Fibroblast of skin of scalp (primary cell): ENCODE measurements at places on chromosomes 13 and 19.

DNA sequence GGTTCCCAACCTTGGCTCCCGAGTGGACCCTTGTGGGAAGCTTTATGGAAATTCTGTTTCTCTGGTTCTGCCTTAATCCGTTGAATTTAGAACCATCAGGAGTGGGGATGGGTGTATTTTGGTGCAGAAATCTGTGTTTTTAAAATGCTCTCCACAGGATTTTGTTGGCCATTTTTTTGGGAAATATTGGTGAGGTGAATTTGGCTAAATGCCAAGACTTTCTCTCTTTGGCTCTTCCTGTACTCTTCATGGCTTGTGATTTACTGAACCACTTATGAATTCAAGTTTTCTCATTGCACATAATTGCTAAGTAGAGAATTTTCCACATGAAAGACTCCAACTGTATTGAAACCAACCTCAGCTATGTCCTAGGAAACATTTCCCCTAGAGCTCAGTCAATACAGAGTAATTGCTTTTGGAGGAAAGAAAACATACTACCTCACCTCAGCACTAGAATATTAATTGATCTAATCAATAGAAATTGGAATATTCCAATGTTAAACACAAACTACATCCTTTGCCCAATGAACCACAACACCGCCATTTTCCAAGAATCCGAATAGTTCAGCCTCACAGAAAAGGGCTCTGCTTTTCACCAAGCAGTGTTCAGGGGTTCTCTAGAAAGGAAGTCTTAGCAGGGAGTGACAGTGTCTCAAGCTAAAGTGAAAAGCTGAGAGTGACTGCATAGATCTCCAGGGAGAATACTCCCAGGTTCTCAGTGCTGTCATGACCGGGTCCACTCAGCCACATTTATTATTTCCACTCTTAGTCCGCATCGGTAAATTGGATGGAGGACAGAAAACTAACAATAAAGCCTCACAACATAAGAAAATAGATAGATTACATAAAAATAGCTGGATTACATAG lies 60.3 kb downstream of the ERCC5 start:
- DNase-seq: no peak

DNA sequence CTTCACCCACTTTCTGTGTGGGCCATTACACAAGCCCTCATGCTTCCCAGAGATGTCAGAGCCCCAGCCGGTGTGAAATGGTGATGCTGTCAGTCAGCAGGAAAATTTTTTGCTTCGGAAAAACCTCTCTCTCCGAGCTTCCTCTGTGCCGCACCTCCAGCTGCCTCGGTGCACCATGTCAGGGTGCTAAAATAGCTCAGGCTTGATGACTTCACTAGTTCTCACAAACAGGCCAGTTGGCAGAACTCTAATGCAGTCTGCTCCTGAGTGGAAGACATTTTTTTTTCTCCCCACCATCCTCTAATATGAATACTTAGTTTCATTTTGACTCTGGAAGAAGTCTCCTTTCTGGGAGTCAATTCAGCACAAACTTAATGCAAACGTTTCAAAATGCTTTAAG lies 71.3 kb downstream of the KLF12 start:
- DNase-seq: peak; percentile 37

DNA sequence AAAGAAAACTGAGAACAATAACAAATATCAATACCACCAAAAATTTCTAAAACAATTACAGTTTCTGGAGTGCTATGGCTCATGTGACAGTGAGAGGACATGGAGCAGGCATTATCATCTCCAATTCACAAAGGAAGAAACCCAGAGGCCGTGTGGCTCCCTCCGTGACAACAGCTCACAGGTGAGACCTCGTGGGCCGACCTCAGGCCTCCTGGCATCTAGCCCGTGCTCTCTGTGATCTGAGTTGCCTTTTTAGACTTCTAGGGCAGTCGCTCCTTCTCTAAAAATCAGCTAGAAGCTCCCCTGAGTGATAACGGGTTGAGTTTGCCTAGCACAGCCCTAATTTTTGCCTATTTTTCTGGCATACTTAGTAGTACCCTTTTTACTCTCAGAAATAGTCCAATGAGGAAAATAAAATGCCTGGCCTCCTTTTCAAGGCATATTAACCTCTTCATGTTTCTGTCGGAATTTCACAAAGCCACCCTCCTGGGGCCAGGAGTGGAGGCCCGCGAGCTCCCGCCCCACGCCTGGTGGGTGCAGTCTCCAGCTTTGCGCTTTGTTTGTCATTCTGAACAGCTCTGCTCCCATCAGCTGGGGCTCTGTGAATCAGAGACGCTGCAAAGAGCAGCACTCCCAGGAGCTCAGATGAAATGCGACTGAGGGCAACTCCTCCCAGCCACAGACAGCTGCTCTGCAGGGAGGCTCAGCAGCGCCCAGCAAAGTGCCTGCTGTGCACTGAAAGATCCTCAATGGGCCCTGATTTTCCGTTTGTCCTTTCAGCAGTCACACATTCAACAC lies 292.5 kb downstream of the UQCRFS1 start:
- DNase-seq: peak; percentile 33

GRCh38 chr19:29457413-29457812 lies 68.4 kb upstream of the VSTM2B start:
- DNase-seq: no peak

- DNase-seq: no peak
Observed at GRCh38 chr13:109657395-109657794, 129.0 kb downstream of the IRS2 start.

- DNase-seq: no peak
Observed at GRCh38 chr19:8469613-8470368, 25.0 kb downstream of the HNRNPM start.

DNA sequence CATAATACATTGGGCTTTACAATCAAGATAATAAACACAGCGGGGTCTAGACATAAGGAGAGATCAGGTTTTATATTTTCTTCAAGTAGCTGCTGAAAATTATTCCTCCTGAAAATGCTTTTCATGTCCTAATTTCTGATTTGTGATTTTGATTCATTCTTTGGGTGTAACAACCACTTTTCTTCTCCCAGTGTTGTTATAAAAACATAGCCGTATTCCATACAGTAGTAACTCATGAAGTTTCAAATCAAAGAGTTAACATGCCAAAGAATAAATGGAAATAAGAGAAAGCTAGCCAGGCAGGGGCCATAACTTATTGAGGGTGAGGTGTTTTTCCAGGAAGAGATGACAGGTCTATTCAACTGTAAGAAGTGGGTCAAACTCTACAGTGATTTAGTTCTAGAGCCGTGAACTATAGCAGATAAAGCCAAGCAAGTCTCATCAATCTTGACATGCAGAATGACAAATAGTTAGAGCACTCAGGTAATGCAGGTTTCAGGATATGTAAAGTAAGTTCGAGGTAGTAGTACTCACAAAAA lies 934.4 kb upstream of the SLITRK1 start:
- no peak for DNase-seq

GRCh38 chr13:84570831-84571230 lies 688.6 kb upstream of the SLITRK1 start:
- DNase-seq: no peak

DNA sequence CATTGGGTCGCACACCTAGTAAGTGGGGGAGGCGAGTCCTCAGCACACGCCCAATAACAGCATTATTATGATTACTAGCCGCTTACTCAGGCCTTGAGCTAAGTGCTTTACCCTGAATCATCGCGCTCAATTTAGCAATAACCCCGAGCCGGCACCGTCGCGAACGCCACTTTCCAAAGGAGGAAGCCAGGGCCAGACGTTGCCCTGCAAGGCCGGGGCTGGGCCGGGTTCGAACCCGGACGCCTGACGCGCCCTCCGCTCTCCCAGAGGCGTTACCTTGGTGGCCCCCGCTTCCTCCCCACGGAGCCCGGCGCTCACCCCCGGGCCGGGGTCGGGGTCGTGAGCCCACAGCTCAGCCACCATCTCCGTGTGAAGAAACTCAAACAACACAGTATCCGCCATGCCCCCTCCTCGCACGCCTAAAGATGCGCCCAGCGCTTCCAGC lies at the start of gene TRAPPC6A:
TRAPPC6A (minus strand) TSS at position 421 of the 445 bp plus-strand sequence; CDS start at position 402, 19 bp downstream.
- peak; percentile 29 for DNase-seq

GRCh38 chr19:19782783-19783182 lies 38.8 kb downstream of the ZNF506 start:
- no peak for DNase-seq

GRCh38 chr19:27974082-27974513 lies 1238.9 kb downstream of the UQCRFS1 start:
- peak; percentile 55 for DNase-seq

DNA sequence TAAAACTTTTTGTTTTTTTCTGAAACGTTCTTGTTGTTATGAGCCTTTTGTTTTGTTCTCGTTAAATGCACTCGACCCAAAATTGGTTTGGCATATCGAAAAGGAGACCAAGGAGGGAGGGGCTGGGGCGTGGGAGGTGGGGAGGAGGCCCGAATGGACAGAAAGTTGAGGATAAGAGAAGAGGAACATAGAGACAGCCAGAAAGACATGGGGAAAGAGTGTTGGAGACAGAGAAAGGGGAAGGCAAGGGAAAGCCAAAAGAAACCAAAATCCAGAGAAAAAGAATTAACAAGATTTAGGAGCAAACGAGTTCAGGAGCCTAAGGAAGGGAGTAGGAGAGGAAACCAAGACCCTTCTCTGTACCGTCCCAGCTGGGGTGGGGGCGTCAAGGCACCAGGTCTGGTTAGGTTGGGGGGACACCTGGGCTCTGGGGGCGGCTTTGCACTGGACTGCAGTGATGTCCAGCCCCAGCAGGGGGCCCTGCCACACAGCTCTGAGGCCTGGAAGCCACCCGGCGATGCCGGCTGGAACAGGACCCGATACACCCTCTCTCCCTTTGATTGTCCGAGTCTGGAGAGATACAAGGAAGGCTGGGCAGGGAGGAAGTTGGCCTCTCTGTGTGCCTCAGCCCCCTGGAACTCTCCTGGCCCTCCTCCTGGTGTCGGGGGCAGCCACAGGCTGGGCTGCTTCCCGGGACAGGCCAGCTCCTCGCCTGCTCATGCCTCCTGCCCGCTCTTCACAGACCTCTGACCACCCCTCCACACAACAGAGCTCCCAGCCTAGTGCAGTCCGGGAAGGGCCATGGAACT lies 11.6 kb upstream of the ASF1B start:
- peak; percentile 68 for DNase-seq

DNA sequence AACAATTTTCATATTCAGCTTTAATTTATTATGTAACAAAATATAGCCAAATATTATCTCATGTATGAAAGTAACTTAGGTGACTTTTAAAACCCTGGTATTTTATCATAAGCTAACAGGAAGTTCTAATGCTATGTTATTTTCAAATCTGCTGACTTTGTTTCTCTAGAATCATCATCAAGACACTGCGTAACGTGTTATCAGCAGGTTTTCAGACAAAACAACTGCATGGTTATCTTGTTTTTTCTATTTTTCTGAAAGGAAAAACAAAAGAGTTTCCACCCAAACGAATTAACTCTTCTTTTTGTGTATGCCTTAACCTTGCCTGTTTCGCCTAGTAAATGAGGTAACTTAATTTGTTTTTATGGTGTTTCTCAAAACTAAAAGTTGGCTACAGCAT lies 156.3 kb downstream of the TBC1D4 start:
- DNase-seq: no peak

GRCh38 chr13:89212186-89212585 lies 1541.0 kb downstream of the SLITRK5 start:
- DNase-seq: no peak

- DNase-seq: no peak
Observed at GRCh38 chr13:30976025-30976424, 43.6 kb downstream of the TEX26 start.

- no peak for DNase-seq
Observed at GRCh38 chr13:45809801-45810394, 41.7 kb downstream of the SIAH3 start.

DNA sequence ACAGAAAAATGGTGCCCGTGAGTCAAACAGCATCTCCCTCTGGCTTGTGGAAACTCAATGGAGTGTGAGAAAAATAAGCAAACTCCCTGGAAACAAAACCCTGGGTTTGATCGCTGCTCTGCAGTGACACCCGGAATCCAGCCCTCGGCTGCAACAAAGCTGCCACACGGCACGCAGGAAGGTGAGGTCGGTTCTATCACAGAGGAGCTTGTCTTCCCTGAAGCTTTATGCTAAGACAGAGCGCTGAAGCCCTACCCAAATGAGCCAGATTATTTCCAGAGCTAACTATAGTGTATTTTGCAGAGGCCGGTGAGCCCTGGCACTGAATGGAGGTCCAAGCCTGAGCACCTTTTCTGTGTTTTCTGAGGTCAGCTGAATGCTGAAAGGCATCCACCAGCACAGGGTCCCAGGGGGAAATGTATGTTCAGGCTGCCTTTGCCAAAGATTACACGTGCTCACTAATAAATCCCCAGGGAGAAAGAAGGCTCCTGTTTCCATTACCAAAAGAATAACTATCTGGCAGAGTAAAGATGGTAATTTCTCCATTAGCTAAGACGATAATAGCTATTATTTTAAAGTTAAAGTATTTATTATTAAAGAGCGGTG lies 77.8 kb downstream of the TSHZ3 start:
- peak; percentile 27 for DNase-seq

DNA sequence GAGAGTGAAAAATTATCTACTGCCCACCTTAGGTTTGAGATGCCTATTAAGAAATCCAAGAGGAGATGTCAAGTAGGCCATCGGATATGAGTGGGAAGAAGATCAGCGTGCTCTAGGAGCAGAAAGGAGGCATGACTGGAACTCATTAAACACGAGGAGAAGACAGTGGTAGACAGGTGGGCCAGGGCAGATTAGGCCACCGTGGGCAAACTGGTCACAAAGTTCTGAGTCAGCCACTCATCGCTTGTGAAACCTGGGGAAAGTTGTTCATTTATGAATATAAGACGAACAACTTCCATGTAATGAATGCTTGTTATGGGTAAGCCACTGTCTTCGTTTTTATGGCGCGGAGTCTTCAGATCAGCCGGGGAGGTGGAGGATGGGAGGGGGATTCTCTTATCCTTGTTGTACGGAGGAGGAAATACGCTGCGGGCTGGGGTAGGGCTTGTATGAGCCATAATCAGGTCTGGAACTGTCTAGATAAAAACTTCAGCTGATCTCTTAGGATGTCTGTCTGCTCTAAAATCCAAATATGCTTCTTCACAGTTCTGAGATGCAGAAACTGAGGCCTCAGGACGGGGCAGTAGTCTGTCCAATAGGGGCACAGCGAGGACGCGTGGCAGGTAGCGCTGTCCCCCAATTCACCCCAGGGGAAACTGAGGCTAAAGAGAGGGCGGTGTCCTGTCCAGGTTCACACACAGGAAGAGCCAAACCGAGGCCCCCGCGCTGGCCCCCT lies 1.1 kb upstream of the ZNF444 start:
- DNase-seq: no peak

GRCh38 chr13:102275969-102276368 lies 125.9 kb downstream of the FGF14 start:
- DNase-seq: no peak

- peak; percentile 20 for DNase-seq
Observed at GRCh38 chr19:48353677-48354076, 10.1 kb downstream of the TMEM143 start.

- DNase-seq: no peak
Observed at GRCh38 chr13:60838581-60838980, 441.6 kb downstream of the TDRD3 start.

GRCh38 chr19:29247051-29247450 lies 34.1 kb upstream of the UQCRFS1 start:
- DNase-seq: no peak

GRCh38 chr13:44011036-44011435 lies 131.3 kb downstream of the LACC1 start:
- DNase-seq: peak; percentile 9

DNA sequence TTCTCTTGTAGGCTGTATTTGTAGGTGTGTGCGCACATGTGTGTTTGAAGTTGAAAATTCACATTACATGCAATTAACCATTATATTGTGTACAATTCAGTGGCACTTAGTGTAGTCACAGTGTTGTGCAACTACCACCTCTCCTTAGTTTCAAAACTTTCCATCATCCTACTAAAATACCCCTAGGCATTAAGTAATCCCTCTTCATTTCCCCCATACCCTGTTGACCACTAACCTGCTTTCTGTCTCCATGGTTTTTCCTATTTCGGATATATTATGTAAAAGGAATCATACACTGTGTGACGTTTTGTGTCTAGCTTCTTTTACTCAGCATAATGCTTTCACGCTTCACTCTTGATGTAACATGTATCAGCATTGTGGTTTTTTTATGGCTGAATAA lies 16.1 kb downstream of the LSM14A start:
- no peak for DNase-seq
